ENCODE measurements at places on chromosomes 6 and 20. TPM values are rescaled to one million over a fixed set of nuclear protein-coding genes. Genes with fewer than 3 reads are reported as not detected.

GRCh38 chr6:140537834-140538705, 1163.6 kb upstream of the CITED2 start:
- H3K4me1 ChIP-seq, result no peaks in the 10 kb centered on the region
- no peaks in the 10 kb centered on the region for H3K36me3 ChIP-seq
- no peaks in the 10 kb centered on the region for H3K27me3 ChIP-seq

DNA sequence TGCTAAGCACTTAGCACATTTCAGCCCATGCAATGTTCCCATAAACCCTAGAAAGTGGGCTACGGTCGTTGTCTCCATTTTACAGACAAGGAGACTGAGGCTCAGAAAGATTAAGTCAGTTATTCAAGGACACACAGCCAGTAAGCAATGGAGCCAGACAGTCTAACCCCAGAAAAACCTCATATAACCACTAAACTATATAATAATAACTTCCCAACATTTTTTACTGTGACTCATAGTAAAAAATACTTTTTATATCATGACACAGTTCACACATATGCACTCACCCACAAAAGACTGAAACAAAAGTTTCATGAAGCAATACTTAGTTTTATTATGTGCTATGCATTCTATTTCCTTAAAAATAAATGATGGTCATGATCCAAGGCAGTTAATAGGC, 66.2 kb upstream of the EYA2 start:
- H3K27me3 ChIP-seq, result peaks cover 25% of the 10 kb centered on the region
- no peak for DNase-seq

DNA sequence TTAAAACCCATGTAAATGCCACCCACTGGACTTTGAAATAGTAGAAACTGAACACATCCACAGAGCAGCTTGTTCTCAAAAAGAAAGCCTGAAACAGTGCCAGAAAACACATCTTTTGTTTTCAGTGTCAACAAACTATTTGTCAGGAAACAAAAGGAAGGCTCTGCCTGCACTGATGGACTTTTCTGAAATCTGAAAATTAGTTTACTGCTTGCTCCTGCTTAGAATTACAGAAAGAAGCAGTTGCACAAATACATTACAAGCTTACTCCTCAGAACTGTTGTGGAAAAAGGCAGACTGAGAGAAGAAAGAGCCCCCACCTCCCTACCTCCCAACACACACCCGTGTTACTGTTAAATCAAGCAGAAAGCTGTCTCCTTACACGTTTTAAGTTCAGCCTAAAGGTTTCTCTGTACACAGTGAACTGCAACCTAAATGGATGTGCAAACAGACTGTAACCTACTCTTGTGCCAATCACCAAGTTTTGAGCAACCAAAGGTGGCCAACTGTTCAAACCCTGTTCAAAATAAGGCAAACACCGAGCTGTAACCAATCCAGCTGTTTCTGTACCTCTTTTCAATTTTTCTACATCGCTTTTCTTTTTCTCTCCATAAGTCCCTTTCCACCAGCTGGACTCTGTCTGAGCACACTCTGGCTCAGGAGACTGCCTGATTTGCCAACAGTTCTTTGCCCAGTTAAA, 43.7 kb downstream of the FRK start:
- H3K36me3 ChIP-seq, result no peaks in the 10 kb centered on the region
- peaks cover 14% of the 10 kb centered on the region for H3K27me3 ChIP-seq
- no peak for DNase-seq
- H3K27ac ChIP-seq, result no peak overlapping the region
- H3K4me3 ChIP-seq, result no peak overlapping the region

GRCh38 chr20:63114693-63115311, 101.1 kb downstream of the YTHDF1 start:
- no peak overlapping the region for H3K4me3 ChIP-seq
- H3K36me3 ChIP-seq, result peaks cover 13% of the 10 kb centered on the region
- no peaks in the 10 kb centered on the region for H3K4me1 ChIP-seq
- H3K27ac ChIP-seq, result no peak overlapping the region
- no peak for DNase-seq
- peaks cover 79% of the 10 kb centered on the region for H3K27me3 ChIP-seq

DNA sequence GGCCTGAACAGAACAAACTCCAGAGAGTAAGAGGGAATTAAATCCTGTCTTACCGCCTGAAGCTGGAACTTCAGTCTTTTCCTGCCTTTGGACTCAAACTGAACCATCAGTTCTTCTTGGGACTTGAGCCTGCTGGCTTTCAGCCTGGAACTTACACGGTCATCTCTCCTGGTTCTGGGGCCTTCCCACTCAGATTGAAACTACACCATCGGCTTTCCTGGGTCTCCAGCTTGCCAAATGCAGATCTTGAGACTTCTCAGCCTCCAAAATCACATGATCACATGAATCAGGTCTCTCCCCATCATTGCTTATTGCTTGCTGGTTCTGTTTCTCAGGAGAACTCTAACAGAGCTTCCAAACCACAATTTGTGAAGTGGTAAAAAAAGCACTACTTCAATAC, 276.3 kb downstream of the KIF16B start:
- H3K36me3 ChIP-seq, result peaks cover 28% of the 10 kb centered on the region
- H3K27ac ChIP-seq, result no peak overlapping the region
- H3K27me3 ChIP-seq, result no peaks in the 10 kb centered on the region

- H3K27me3 ChIP-seq, result peaks cover 8% of the 10 kb centered on the region
- no peak overlapping the region for H3K4me3 ChIP-seq
- DNase-seq, result no peak
- no peak overlapping the region for H3K27ac ChIP-seq
These were observed 207.9 kb upstream of the EYA4 start for GRCh38 chr6:133033263-133033662.

GRCh38 chr6:90581146-90581545, 5.7 kb downstream of the MAP3K7 start:
- no peaks in the 10 kb centered on the region for H3K36me3 ChIP-seq
- H3K4me3 ChIP-seq, result no peak overlapping the region
- H3K27me3 ChIP-seq, result no peaks in the 10 kb centered on the region
- H3K27ac ChIP-seq, result no peak overlapping the region
- peaks cover 38% of the 10 kb centered on the region for H3K4me1 ChIP-seq

DNA sequence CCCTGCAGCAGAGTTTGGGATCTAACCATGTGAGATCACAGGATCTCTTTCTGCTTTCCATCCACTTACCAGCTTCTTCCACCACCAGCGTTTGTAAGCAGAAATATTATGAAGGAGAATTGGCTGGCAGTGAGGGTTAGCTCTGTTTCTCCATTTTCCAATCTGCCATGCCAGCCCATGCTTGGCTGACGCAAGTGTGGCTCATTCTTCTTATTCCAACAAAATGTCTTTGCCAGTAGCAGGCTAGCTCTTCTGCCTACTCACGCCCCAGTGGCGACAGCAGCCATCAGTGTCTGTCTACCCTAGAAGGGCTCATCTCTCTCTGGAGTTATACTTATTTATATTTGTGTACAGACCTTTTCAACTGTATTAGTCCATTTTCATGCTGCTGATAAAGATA, 286.2 kb downstream of the FARS2 start:
- H3K4me3 ChIP-seq, result peak overlapping the region; percentile 10
- H3K27me3 ChIP-seq, result no peaks in the 10 kb centered on the region
- no peak for DNase-seq
- H3K36me3 ChIP-seq, result peaks cover 40% of the 10 kb centered on the region
- no peak overlapping the region for H3K27ac ChIP-seq

- H3K4me1 ChIP-seq, result no peaks in the 10 kb centered on the region
- no peak for DNase-seq
- H3K27ac ChIP-seq, result no peak overlapping the region
- H3K36me3 ChIP-seq, result no peaks in the 10 kb centered on the region
- no peaks in the 10 kb centered on the region for H3K27me3 ChIP-seq
These were observed 267.4 kb downstream of the CENPW start for GRCh38 chr6:126607289-126607688.

GRCh38 chr20:48635361-48635760, 192.4 kb downstream of the PREX1 start:
- DNase-seq, result no peak
- peak overlapping the region; percentile 88 for H3K27ac ChIP-seq
- H3K36me3 ChIP-seq, result peaks cover 10% of the 10 kb centered on the region
- H3K4me3 ChIP-seq, result no peak overlapping the region
- H3K4me1 ChIP-seq, result peaks cover 12% of the 10 kb centered on the region

DNA sequence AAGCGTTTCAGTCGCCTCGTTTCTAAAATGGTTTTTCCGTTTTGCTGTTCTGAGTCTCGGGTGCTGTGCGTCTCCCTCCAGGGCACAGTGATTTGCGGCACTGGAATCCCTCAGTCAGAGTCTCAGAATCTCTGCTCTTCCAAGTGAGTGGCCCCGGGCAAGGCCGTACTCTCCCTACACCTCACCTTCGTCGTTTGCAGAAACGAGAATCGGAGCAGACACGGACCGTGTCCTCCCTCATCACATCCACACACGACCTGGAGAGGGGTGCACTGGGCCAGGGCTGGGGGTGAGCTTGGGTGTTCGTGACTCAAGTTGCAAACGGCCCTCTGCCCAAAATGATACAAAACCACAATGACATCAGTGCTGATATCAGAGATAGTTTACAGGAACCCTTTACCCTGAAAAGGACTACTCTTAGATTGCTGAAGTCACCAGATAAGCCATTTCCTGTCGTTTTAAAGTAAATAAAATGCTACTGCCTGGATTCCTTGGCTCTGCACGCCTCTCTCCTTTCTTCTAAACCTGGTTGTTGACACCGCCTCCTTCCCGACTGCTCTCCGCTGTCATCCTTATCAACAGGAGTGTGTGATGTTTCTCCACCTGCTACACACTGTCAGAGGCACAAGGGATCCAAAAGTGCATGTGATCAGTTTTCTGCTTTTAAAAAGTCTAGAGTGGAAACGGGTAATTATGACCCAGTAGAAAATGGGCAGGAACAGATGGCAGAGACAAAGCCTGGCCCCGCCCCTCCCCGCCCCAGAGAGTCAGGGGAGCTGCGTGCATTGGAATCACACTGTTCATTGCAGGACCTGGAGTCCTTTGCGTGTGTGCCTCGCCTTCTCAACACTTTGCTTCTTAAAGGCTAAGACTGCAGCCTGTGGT, 38.4 kb downstream of the KIF25 start:
- H3K27me3 ChIP-seq, result peaks cover 40% of the 10 kb centered on the region
- H3K36me3 ChIP-seq, result peaks cover 23% of the 10 kb centered on the region
- no peak for DNase-seq

DNA sequence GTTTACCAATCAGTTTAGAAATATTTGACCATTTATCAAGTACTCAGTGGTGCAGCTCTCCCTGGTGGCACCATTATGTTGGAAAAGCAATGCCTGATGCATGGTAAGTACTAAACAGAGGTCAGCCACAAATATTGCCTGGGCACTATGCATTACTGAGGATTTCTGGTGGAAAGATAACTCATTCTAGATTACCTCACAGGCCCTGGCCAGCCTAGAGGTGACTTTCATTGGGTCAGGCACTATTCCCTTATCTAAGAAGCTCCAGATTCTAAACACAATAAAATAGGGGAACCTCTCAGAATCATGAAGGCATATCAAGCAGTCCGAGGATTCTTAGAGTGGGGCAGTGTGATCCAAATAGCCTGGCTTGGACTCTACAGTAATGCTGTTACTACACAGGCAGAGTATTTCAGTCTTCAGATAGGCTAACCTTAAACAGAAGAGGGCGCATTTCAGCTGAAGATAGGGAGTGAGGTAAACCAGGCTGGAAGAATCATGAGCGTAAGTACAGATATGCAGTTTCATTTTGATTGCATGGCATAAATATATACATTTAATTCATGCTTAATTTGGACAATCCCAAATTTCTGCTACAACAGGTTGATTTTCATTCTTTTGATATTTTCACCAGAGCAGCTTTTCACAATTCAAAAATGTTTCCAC, 12.1 kb downstream of the LGSN start:
- H3K36me3 ChIP-seq, result no peaks in the 10 kb centered on the region
- no peaks in the 10 kb centered on the region for H3K4me1 ChIP-seq
- H3K27ac ChIP-seq, result no peak overlapping the region

DNA sequence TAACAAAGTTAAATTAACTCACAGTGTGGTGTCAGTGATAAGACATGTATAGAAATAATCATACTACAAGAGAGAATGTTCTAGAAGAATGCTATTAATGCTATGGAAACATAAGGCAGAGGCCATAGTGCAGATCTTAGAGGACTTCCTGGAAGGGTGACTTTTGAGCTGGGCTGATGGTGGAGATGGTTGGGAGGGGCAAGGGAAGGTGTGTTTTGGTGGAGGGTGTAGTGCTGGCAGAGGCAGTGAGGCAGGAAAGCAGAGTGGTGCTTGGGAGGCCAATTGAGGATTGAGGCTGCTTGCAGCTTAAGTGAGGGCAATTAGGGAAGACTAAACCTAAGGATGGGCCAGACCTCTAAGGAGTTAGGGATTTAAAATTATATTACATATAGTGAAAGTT, 58.5 kb upstream of the FNDC1 start:
- DNase-seq, result no peak
- H3K4me3 ChIP-seq, result no peak overlapping the region

DNA sequence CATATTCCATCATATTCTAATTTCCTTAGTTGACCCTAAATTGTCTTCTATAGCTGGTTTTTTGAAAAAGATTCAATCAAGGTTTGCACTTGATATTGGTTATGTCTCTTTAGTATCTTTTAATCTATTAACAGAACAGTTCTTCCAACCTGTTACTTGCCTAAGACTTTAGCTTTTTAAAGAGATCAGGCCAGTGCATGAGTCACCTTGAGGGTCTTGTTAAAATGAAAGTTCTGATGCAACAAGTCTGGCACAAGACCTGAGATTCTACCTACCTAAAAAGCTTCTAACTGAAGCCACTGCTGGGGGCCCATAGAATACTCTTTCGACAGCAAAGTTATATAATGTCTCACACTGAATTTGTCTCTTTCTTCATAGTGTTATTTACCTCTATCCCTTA, 3.2 kb downstream of the USP45 start:
- no peak overlapping the region for H3K27ac ChIP-seq
- DNase-seq, result no peak
- no peak overlapping the region for H3K4me3 ChIP-seq
- H3K27me3 ChIP-seq, result no peaks in the 10 kb centered on the region
- no peaks in the 10 kb centered on the region for H3K36me3 ChIP-seq

DNA sequence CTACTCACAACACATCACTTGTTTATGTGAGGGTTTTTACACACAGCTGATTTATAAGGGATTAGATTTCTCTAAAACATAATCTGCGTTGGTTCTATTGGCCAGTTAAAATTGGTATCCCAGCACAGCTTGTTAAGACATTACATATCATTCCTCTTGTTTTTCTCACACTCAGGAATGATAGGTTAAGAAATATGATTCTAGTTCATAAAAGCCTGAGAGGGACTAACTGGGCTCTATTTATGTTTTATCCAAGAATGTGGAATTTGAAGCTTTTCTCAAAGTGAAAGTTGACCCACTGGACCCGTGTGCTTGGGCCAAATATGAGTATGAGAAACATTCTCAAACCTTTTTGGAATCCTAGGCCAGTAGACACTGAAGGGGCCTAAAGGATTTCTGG, 117.3 kb downstream of the TMEM170B start:
- H3K36me3 ChIP-seq, result no peaks in the 10 kb centered on the region
- H3K4me3 ChIP-seq, result no peak overlapping the region
- H3K27ac ChIP-seq, result no peak overlapping the region
- peaks cover 18% of the 10 kb centered on the region for H3K27me3 ChIP-seq

- no peaks in the 10 kb centered on the region for H3K4me1 ChIP-seq
- peaks cover 67% of the 10 kb centered on the region for H3K27me3 ChIP-seq
- no peak overlapping the region for H3K4me3 ChIP-seq
- no peaks in the 10 kb centered on the region for H3K36me3 ChIP-seq
These were observed 61.1 kb downstream of the SLC2A10 start for GRCh38 chr20:46770330-46771194.

Gene GJA10
- polyA plus RNA-seq, result not detected

Gene LINC00237
- not detected for polyA plus RNA-seq

Gene MYH7B
- polyA plus RNA-seq, result not detected

Gene DPPA5
- polyA plus RNA-seq, result not detected

Gene SLC29A1
- 0.15 TPM for polyA plus RNA-seq

Gene PRKN
- 2.8 TPM for polyA plus RNA-seq

Gene MYL9
- polyA plus RNA-seq, result 2.4 TPM

Gene CALHM4
- polyA plus RNA-seq, result not detected

Gene TFAP2D
- not detected for polyA plus RNA-seq

Gene WFDC10B
- polyA plus RNA-seq, result not detected

Gene BNIP5
- polyA plus RNA-seq, result not detected

Data from naive B cell (primary cell).